Activated naive CD4-positive, alpha-beta T cell treated with anti-CD3 and anti-CD28 coated beads, Interleukin-2, amount 10 ng/mL, durations not matched to agents 5 hours and 36 hours (primary cell): ENCODE measurements at places on chromosomes 11 and 22. TPM values are rescaled to one million over a fixed set of nuclear protein-coding genes. Genes with fewer than 3 reads are reported as not detected.

The TRIM48 gene
- total RNA-seq = not detected

The PKP3 gene
- not detected for total RNA-seq

The BIK gene
- total RNA-seq = 2.3 TPM

The CLDN5 gene
- 4.9 TPM for total RNA-seq

The RASSF10 gene
- not detected for total RNA-seq

The FAM181B gene
- total RNA-seq = 0.10 TPM

The ANO1 gene
- not detected for total RNA-seq

The EHF gene
- not detected for total RNA-seq

The PTPRJ gene
- total RNA-seq = 70.2 TPM

The GLYATL2 gene
- total RNA-seq = not detected

The SGSM1 gene
- total RNA-seq = 0.10 TPM

The MS4A15 gene
- not detected for total RNA-seq

The APOL4 gene
- 0.87 TPM for total RNA-seq

The PRR5 gene
- 23.2 TPM for total RNA-seq

The HTR3B gene
- total RNA-seq = not detected

The SDHAF2 gene
- 46.4 TPM for total RNA-seq

The OR51E1 gene
- total RNA-seq = not detected

The SEC14L6 gene
- total RNA-seq = not detected

The OR5B21 gene
- total RNA-seq = 0.26 TPM

The NCF4 gene
- 9.7 TPM for total RNA-seq
